ENCODE measurements at places on chromosomes 3 and 15.

DNA sequence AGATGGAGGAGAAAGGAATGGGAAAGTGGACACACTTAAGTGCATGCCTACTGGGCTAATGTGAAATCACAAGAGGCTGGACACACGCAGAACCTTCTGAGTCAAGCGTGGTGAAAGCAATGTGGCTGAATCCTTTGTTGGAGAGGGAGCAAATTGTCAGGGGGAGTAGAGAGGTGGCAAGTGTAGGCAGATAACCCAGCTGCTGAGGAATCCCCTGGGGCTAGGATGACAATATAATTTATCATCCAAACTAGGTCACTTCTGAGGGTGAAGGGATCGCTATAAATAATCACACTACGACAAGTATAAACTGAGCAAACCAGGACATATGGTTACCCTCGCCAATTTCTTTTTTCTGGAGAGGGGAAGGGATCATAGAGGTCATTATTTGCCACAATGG lies 28.7 kb downstream of the TAMM41 start:
- no peak for DNase-seq

DNA sequence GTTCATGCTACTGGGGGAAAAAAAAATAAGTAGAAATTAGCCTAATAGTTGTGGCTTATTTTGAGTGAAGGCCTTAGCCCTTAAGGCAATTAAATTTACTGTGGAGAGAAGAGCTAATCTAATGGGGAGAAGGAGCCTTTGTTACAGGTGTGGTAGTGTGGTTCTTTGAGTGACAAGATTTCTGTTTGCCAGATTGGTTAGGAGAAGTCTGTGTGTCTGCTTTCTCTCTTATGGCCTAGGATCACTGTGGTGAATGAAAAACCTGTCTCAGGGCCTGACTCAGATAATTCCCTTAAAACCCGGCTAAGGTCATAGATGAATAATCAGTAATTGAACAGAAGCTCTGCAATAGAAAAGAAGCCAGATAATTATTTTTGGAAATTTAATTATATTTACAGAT lies 27.0 kb downstream of the OPA1 start:
- DNase-seq: no peak

GRCh38 chr3:53803124-53803815 lies 42.9 kb downstream of the CHDH start:
- DNase-seq: no peak

GRCh38 chr3:171491361-171491760 lies 31.2 kb upstream of the TNIK start:
- no peak for DNase-seq

DNA sequence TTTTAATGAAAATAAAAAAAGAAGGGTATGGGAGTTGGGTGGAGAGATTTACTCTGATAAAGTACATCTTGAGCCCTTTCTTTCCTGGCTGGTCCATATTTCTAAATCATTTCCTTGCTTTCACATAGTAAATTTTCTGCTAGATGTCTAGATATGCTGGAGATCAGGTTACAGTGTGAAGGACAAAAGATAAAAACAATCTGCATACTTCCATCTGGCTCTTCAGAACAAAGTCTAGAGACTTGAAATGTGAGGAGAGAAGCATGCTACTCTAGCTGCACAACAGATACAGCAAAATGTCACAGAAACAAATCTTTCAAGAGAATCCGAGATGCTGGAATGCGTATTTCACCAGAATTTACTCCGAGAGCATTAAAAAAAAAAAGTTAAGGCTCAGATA lies 42.2 kb downstream of the FOXP1 start:
- DNase-seq: peak; percentile 35

DNA sequence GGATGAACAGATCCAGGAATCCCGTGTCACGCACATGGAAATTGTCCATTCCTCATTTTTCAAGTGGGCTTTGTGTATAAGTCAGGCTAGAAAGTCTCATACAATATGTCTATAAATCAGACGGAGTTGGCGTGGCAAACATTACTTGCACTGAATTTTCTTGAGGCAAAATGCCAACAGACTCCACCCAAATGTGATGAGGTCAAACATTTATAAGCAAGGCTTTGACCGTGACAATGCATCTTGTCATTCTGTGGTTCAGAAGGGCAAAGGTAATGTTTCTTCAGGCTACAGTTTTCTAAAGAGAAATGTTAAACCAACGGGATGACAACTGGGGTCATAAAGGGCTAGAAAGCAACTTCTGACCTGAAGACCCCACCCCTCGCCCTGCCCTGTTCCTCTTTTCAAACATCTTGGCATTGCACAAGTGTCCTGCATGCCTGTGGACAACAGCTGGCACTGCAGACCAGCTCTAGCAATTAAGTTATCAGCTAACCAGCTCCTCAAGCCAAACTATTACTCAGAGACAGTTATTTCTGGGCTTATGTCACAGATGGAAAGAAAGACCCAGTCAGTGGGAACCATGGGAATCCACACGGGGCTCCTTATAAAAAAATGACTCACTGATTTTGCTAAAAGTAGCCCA lies 36.5 kb upstream of the SPTBN5 start:
- DNase-seq: no peak

- no peak for DNase-seq
Observed at GRCh38 chr3:58065700-58066167, 57.5 kb downstream of the FLNB start.

DNA sequence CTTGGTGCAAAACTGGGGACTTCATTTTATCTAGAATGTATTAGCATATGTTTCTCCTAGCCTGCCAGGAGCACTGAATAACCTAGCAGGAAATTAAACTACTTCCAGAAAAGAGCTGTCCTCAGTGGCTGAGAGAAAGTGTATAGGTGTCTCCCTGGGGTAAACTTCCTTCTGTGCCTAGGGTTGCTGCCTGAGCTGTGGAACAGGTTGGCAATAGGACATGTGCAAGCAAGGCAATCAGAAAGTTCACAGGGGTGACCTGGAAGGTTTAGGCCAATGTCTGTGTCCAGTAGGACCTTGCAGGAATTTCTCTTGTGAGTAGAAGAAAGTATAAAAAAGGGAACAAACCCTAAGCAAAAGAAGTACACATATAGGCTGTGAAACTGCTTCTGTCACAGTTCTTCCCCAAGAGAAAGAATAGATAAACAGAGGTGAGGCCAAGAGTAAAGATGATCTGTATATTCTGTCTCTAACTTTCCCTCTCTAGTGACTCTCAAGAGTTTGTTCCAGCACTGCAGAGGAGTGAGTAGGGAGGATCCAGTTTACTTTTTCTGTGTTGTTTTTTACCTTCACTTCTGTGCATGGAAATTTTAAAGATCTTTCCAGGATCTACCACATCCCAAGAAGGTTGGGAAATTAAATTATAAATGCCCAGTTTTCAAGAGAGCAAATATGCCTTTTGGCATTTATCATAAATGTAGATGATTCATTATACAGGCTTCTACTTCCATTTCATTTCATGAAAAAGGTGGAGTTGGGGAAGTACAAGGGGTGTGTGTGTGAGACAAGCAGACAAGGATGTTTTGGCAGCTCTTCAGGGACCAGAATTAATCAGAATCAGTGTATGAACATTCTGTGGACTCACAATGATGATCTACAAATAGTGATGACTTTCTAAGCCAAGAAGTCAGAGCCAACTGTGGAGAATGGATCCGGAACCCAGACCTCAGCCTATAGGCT lies 155.2 kb downstream of the RBPMS2 start:
- DNase-seq: no peak

DNA sequence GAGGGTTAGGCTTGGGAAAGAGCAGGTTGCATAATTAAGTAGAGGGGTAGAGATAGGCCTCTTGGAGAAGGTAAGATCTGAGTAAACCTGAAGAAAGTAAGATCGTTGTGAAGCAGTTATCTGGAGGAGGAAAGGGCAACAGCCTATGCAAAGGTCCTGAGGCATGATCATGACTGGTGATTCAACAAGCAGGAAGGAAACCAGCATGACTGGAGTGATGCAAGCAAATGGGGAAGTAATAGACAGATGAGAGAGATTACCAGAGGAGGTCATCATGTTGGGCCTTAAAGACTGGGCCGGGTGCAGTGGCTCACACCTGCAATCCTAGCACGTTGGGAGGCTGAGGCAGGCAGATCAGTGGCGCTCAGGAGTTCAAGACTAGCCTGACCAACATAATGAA lies 360.2 kb downstream of the EPHB1 start:
- DNase-seq: no peak

- DNase-seq: no peak
Observed at GRCh38 chr3:182879031-182879611, 85.8 kb downstream of the ATP11B start.

GRCh38 chr3:29284497-29284896 lies 3.6 kb downstream of the RBMS3 start:
- no peak for DNase-seq

DNA sequence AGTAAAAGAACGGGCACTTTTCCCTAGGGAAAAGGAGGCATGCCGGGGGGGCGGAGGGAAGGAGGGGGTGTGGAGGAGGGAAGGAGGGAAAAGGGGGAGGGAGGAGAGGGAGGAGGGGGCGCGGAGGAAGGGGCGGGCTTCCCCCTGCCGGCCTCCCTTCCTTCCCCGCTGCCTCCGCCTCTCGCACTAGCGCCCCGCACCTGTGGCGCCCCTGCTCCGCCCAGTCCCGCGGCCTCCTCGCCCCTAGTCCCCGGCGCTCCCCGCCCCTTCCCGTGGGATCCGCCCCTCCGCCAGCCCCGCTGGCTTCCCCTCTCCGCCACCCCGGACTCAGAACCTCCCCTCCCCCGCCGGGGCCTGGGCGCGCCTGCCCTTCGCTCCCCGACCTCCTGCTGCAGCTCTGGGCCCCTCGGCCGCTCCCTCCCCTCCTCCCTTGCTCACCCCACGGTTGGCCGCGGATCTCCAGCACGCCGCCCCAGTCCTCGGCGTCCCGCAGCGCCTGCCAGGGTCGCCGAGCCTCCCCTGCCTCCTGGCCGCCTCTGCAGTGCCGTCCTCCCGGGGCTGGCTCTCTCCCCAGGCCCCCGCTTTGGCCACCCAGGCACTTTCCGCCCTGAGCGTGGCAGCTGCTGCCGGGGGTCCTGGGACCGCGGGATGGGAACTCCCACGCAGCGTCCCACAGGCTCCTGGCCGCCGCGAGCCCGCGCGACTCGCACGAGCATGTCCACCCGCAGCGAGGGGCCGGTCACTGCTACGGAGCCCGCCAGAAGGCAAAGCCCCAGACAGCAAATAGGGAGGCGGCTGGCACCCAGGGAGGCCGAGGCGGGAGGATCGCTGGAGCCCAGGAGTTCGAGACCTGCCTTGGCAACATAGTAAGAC lies 147.4 kb downstream of the TJP1 start:
- peak; percentile 68 for DNase-seq

GRCh38 chr3:118187221-118187620 lies 847.4 kb downstream of the IGSF11 start:
- no peak for DNase-seq

DNA sequence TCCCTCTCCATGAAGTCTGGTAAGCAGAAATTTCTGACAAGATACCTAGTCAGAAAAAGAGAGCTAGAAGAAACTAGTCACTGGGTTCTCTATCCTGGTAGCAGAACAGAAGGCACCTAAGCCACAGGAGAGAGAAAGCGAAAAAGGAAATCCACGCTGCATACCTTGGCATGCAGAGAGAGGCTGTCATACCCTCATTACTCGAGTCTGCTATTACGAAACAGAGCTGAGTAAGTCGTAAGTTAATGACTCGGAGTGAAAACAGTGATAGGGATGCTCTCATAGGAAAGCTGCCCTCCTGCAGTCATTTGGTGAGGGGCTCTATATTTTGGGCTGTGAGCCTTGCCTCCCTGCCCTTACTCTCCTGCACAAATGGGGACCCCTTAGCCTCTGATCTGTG lies 16.2 kb downstream of the CLRN1 start:
- DNase-seq: no peak

GRCh38 chr3:114709102-114709501 lies 415.3 kb downstream of the TIGIT start:
- DNase-seq: no peak

GRCh38 chr3:127675651-127676391 lies 3.1 kb downstream of the ABTB1 start:
- DNase-seq: no peak

DNA sequence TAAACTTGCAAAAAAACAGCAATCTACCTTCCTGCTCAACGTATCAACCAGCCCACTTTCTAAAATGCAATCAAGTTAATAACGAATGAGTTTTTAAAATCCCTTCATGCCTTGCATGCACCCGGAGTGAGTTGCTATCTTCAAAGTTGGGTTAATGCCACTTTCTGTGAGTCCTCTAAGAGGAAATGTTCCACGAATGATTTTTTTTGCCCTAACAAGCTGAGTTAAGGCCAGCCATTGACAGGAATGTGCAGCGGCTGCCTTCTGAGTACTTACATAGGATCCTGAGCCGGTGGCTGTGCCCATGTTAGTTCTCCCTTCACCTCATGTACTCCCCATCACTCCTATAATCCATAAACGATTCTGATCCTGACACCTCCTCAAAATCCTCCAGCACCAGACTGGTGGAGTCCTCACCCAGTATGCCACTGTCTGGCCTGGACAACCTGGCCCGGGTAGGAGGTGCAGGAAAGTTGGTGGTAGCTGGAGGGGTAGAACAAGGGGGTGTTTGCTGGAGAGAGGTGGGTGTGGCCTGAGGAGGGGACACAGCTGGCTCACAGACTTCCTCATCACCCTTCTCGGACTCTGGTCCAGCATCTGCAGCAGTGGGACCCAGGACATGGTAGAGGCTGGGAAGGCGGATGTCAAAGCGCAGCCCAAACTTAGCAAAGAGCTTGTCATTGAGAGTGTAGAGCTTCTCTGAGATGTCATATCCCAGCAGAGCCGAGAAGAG lies 12.4 kb downstream of the POPDC2 start:
- DNase-seq: no peak

- no peak for DNase-seq
Observed at GRCh38 chr3:133575086-133575485, 1.6 kb downstream of the CDV3 start.

DNA sequence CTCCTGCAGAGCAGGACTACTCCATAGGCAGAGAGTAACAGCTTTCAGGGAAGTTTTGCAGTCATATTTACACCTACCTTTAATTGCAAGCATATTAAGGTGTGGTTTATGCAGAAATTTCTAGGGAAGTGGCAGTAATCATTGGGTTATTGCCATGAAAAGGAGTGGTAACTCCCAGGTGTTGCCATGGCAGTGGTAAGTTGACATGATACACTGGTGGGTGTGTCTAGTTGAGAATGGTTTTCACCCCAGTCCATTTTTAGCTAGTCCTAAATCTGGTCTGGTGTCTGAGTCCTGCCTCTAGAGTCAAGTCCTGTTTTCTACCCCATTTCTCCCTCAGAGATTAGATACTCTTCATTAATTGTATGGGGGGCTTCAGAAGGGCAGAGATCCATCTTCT lies 128.4 kb upstream of the GMNC start:
- no peak for DNase-seq

DNA sequence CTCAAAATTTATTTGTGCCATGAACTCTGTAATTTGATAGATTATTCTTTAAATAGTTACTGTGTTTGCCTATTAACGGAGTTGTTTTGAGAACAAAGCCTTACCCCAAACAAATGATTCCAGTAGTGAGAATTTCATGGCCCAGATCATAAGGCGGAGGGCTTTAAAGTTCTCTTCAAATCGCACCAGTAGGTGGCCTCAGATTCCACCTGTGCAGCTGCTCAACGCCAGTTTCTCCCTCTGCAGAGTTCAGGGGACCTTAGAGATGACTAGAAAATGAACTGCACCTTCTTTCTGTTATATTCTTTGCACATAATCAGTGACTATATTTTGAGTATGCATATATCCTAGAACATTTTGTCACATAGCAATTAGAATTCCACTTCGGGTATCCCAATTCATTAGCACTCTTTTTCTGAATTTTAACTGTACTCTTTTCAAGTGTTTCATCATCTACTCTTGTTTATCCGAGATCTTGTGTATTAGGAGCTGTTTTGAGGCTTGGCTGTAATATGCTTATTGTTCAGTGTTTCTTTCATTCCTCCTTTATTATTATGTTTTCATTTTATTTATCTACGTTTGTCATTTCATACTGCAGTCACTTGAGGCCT lies 232.6 kb upstream of the CHRM5 start:
- no peak for DNase-seq

- DNase-seq: no peak
Observed at GRCh38 chr3:76950590-76950989, 89.3 kb upstream of the ROBO2 start.
